ENCODE measurements at places on chromosomes 1 and 21.

DNA sequence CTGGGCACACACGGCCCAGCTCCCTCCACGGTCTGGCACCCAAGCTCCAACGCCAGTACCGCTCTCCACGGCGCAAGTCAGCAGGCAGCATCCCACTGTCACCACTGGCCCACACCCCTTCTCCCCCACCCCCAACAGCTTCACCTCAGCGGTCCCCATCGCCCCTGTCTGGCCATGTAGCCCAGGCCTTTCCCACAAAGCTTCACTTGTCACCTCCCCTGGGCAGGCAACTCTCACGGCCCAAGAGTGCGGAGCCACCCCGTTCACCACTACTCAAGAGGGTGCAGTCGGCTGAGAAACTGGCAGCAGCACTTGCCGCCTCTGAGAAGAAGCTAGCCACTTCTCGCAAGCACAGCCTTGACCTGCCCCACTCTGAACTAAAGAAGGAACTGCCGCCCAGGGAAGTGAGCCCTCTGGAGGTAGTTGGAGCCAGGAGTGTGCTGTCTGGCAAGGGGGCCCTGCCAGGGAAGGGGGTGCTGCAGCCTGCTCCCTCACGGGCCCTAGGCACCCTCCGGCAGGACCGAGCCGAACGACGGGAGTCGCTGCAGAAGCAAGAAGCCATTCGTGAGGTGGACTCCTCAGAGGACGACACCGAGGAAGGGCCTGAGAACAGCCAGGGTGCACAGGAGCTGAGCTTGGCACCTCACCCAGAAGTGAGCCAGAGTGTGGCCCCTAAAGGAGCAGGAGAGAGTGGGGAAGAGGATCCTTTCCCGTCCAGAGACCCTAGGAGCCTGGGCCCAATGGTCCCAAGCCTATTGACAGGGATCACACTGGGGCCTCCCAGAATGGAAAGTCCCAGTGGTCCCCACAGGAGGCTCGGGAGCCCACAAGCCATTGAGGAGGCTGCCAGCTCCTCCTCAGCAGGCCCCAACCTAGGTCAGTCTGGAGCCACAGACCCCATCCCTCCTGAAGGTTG is 97.6 kb downstream of the PIK3R3 start:
- DNase-seq: no peak

GRCh38 chr21:33432496-33432895 is 29.3 kb downstream of the IFNGR2 start:
- no peak for DNase-seq

- DNase-seq: peak; percentile 23
Measured at GRCh38 chr1:183730886-183731573, 73.9 kb upstream of the RGL1 start.

GRCh38 chr1:54835970-54836369 is 34.8 kb upstream of the TTC22 start:
- no peak for DNase-seq

GRCh38 chr1:158203693-158204457 is 23.2 kb downstream of the CD1D start:
- peak; percentile 49 for DNase-seq

- DNase-seq: no peak
Measured at GRCh38 chr1:30663596-30664091, 59.7 kb downstream of the MATN1 start.

GRCh38 chr1:119318466-119319309 is 49.9 kb upstream of the HAO2 start:
- DNase-seq: peak; percentile 68

- no peak for DNase-seq
Measured at GRCh38 chr1:240021709-240022108, 70.0 kb upstream of the FMN2 start.

DNA sequence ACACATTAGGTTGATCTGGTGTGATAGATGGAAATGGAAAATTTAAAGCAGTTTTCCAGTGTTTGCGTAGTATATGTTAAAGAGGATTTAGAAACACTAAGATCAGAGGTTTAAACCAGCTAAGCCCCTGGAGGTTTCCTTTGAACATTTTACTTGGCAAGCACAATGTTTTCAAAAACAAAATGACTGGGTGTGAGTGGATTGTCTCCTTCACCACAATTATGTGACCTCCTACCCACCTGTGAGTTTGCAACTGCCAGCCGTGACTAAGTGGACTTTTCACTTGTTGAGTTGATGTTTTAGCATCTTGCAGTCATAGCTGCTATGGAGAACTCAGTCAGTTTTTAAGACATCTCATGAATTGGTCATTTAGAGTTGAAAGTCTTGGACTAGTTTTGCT is 4.7 kb downstream of the CCDC190 start:
- no peak for DNase-seq

DNA sequence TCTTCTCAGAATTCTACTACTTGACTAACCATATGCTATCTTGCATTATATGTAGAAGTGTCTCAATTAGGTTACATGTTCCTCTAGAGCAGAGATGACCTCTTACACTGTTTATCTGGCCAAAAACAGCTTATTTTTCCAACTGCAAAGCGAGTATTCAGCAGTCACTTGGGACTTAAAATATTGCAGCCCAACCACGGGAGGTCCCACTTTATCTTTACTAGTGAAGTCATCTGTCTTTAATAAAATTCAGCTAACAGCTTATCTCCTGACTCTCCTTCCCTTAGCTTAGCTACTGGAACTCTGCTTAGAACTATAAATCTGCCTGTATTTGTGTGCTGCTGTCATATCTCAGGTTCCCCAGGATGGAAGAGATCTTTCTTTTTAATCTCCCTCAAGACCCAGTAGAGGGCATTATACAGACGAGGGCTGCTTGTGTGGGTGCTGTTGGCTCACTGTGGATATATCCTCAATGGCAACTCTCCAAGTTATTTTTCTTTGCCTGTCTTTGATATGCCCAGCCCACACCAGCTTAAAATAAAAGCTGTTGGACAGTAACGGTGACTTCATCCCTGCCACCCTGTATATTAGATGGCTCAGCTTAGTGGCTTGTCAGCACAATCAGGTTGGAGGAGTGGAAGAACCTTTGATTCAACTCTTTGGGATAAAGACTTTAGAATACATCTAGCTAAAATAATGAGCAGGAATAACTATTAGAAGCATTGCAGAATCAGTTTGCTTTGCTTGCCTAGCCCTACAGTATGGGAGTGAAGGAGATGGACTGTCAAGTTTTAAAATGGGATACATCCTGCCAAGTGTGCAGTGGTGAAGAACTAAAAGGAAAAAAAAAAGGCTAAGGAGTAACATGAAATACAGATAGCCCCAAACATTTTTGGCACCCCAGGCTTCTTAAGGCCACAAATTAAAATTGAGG is 9.6 kb downstream of the ENSA start:
- no peak for DNase-seq

DNA sequence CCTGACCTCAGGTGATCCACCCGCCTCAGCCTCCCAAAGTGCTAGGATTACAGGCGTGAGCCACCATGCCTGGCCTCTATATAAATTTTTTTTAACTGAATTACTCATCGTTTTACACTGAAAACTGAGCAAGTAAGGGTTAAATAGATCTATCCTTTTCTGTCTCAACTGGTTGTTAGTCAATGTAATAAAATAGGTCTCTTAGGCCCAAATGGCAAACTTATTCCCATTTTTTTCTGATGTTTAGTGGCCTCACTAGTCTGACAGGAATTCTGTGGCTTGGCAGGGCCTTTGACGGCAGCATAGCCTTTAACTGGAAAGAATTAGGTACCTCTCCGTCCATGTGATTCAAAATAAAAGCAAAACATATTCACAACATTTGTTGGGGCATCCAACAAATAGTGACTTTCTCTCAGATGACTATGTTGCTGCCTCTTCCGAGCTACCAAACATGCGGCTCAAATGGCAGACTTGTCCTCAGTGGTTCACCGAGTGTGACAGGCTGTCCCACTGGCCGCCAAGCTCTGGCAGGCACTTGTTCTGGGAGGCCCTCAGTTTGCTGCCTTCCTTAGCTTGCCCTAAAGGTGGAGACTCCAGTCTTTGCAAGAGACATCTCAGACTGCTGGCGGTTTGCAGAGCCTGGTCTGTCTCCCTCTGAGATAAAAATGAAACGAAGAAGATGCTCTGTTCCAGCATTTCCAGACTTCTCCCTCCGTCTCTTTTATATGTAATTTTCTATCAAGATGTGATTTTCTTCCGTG is 17.4 kb downstream of the ATP1A4 start:
- DNase-seq: no peak

- no peak for DNase-seq
Measured at GRCh38 chr21:45580576-45581321, 38.5 kb upstream of the SLC19A1 start.

DNA sequence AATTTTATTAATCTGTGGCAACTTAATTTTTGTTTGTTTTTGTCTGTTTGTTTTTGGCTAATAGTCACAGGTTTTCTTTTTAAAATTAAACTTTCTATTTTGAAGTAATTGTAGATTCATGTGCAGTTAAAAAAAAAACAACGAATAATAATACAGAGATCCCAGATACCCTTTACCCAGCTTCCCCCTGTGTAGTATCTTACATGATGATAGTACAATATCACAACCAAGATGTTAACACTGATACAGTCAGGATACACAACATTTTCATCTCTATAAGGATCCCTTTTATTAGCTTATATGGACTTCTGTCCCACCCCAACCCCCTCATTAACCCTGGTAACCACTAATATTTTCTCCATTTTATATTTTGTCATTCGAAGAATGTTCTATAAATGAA is 5.9 kb downstream of the VPS45 start:
- no peak for DNase-seq

DNA sequence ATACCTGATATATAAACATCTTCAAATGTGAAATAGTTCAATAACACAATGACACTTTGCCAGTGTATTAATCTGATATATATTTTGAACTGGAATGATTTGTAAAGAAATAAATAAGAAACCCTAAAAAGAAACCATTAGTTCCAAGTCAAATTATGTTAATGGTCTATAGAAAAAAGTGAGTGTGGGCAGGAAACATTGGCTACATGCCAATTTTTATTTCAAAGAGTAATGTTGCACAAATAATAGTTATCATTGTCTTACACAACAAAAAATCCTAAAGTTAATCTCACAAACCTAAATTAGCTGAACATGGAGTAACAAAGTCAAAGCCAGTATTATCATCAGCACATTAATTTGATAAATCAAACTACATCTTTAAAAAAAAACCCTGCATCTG is 37.9 kb upstream of the BATF3 start:
- DNase-seq: no peak

GRCh38 chr1:24015221-24016210 is 35.4 kb upstream of the SRSF10 start:
- DNase-seq: no peak

DNA sequence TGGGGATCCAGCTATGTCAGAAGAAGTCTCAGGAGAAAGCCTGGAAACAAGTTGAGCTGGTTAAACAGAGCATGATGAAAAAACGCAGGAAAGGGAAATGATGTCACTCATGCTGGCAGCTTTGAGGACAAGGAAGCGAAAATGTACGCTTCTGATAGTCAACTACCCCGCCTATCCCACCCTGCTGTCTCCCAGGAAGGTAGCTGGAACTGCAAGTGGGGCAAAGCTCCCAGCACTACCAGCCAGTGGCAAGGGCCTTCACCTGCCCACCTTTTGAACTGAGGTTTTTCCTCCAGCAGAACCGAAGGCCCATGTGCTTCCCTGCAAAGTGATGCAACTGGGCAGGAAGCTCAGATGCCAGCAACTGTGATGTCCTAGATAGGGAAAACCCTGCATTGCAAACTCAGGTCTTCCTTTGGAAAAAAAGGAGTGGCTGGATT is 6.3 kb upstream of the IL20 start:
- no peak for DNase-seq

- DNase-seq: no peak
Measured at GRCh38 chr1:46401964-46402626, 8.0 kb downstream of the FAAH start.
